Activated T-cell treated with anti-CD3 and anti-CD28 coated beads, Interleukin-2, amount 50 U/mL, for 24 hours (primary cell): ENCODE measurements at places on chromosomes 1 and 21.

GRCh38 chr1:101002551-101002950 is 23.0 kb downstream of the DPH5 start:
- H3K27ac ChIP-seq, result no peak overlapping the region
- no peak overlapping the region for H3K4me3 ChIP-seq
- peaks cover 83% of the 10 kb centered on the region for H3K36me3 ChIP-seq
- peaks cover 61% of the 10 kb centered on the region for H3K4me1 ChIP-seq

- no peak overlapping the region for H3K27ac ChIP-seq
- no peaks in the 10 kb centered on the region for H3K27me3 ChIP-seq
- DNase-seq, result no peak
- H3K4me3 ChIP-seq, result no peak overlapping the region
- no peaks in the 10 kb centered on the region for H3K4me1 ChIP-seq
Measured at GRCh38 chr1:170758992-170759391, 95.1 kb downstream of the PRRX1 start.

GRCh38 chr1:117659550-117660270 is 53.9 kb downstream of the TENT5C start:
- no peak overlapping the region for H3K4me3 ChIP-seq
- H3K36me3 ChIP-seq, result peaks cover 1% of the 10 kb centered on the region
- H3K27me3 ChIP-seq, result peaks cover 2% of the 10 kb centered on the region
- H3K4me1 ChIP-seq, result peaks cover 96% of the 10 kb centered on the region
- peak overlapping the region; percentile 47 for H3K27ac ChIP-seq

DNA sequence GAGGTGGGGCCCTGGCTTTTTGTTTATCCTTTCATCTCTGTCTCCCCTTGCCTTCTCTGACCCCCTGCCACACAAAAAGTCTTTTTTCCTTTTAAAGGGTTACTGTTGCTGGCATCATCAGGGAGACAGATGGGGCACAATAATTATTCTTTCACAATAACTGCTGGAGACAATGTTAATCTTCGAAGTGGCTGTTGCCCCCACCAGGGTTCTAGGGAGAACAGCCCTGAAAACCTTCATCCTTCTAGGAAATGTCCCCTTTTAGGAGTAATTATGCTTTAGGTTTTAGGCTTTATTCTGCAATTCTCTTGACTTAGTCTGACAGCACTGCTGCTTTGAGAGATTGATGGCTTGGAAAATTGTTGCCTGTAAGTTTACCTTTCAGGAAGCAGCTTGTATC is 150.0 kb downstream of the NOS1AP start:
- peaks cover 20% of the 10 kb centered on the region for H3K27me3 ChIP-seq
- no peaks in the 10 kb centered on the region for H3K36me3 ChIP-seq
- DNase-seq, result no peak
- H3K4me1 ChIP-seq, result no peaks in the 10 kb centered on the region
- H3K27ac ChIP-seq, result no peak overlapping the region

DNA sequence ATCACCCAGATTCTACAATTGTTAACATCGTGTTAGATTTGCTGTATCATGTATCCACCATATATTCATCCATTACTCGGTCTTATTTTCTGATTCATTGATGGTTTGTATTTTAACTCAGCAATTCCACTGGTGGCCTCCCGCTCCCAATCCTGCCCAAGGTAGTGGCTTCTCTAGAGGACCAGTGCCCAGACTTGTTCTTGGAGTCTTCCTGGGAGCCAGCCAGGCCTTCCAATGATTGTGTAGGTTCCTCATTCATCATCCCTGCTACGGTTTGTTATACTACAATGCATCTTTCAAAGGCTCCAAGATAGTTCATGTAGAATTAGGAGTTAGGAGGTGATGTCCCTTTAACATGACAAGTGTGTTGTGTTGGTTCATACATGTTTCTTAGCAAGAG is 451.1 kb downstream of the SETD4 start:
- H3K4me1 ChIP-seq, result no peaks in the 10 kb centered on the region
- no peaks in the 10 kb centered on the region for H3K36me3 ChIP-seq
- H3K27ac ChIP-seq, result no peak overlapping the region
- no peak overlapping the region for H3K4me3 ChIP-seq
- DNase-seq, result no peak

- no peak for DNase-seq
- H3K27ac ChIP-seq, result peak overlapping the region; percentile 97
- peaks cover 91% of the 10 kb centered on the region for H3K4me1 ChIP-seq
- H3K36me3 ChIP-seq, result peaks cover 2% of the 10 kb centered on the region
- H3K27me3 ChIP-seq, result no peaks in the 10 kb centered on the region
- H3K4me3 ChIP-seq, result peak overlapping the region; percentile 67
Measured at GRCh38 chr1:198620218-198620617, 18.6 kb upstream of the PTPRC start.

GRCh38 chr1:164660775-164661174 is 101.8 kb downstream of the PBX1 start:
- H3K4me3 ChIP-seq, result no peak overlapping the region
- no peaks in the 10 kb centered on the region for H3K27me3 ChIP-seq
- H3K36me3 ChIP-seq, result no peaks in the 10 kb centered on the region
- no peak overlapping the region for H3K27ac ChIP-seq
- H3K4me1 ChIP-seq, result peaks cover 13% of the 10 kb centered on the region
- no peak for DNase-seq

DNA sequence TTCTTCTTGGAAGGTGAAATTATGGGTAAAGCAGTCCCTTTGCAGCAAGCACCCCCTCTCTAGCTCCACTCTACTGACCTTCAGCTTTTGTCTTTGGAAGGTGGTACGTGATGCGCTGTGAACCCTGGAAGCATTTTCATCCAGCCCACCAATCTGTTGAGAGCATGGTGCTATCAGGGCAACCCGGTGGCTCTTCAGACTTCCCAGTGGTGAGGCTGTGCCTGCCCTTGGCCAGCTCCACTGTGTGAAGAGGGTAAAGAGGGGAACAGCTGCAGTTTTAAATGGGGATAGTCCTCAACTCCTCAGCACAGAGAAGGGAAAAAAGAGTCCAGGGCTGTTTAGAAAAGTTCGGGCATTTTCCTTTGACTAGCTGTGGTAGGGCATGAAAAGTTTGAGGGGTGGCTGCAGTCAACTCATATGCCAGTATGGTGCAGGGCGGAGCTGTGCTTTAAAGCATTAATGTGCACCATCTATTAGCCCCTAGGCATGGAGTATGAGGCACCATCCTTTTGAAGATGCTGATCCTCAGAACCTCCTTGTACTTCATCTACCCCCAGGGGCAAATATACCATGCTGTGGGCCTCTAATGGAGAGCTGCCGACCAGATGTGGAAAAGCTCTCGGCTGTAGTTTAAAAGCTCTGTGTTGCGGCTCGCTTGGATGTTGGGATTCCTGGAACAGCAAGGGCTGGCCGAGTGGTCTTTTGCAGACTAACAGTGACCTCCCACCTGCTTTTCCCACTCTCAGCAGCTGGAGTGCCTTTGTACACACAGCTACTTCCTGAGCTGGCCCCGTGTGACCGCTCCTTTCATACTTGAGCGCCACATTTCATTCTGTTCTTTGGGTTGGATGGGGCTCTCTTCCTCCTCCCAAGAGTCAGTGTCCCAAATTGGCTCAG is 123.0 kb downstream of the PEX14 start:
- no peak for DNase-seq
- H3K27ac ChIP-seq, result no peak overlapping the region
- H3K36me3 ChIP-seq, result peaks cover 34% of the 10 kb centered on the region
- H3K4me3 ChIP-seq, result no peak overlapping the region
- H3K4me1 ChIP-seq, result no peaks in the 10 kb centered on the region

DNA sequence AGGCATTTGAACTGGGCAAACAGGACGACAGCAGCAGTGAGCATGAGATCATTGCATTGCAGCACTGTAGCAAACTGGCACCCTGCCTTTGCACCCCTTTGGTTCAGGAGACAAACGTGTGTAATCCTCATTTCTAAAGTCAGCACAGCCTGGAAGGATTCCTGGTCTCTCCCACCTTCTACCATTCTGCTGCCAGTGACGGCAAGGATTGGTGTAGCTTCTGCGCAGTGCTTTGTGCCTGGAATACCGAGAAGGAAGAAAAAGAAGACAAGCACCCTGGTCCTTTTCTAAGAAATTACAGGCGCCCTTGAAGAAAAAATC is 805.3 kb downstream of the USP25 start:
- no peak overlapping the region for H3K4me3 ChIP-seq
- H3K27ac ChIP-seq, result no peak overlapping the region
- no peaks in the 10 kb centered on the region for H3K36me3 ChIP-seq
- no peak for DNase-seq
- no peaks in the 10 kb centered on the region for H3K4me1 ChIP-seq
- no peaks in the 10 kb centered on the region for H3K27me3 ChIP-seq

GRCh38 chr1:101004670-101005069 is 20.9 kb downstream of the DPH5 start:
- no peak for DNase-seq
- no peak overlapping the region for H3K4me3 ChIP-seq

DNA sequence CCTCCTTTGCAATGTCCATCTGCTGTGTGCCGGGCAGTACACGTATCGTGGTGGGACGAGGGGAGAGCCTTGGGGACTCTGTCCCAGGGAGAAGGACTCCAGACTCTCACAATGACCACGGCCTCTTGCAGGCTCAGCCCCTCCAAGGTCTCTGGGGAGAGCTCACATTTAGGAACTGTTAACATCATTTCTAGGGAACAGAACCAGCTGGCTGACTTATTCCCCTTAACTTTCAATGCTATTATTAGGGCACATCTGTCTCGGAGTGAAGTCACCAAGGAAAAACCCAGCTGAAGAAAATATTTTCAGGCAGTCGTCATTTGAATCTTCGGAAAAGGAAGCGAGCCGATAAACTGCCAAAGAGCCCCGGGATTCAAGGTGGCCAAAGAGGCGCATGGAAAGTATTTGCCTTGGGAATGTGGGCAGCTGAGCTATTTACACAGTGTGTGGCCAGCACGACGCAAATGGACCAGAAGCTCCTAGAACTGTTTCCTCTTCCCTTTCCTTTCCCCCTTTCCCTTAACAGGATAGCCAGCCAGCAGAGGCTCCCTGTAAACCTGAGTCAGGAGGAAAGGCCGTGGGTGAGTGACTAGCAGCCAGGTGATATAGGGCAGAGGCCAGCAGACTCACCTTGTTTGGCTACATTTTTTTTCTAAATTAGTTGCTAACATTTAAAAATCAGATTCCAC is 74.5 kb downstream of the ITPKB start:
- H3K36me3 ChIP-seq, result peaks cover 37% of the 10 kb centered on the region
- no peaks in the 10 kb centered on the region for H3K27me3 ChIP-seq
- H3K27ac ChIP-seq, result peak overlapping the region; percentile 95
- no peak for DNase-seq

DNA sequence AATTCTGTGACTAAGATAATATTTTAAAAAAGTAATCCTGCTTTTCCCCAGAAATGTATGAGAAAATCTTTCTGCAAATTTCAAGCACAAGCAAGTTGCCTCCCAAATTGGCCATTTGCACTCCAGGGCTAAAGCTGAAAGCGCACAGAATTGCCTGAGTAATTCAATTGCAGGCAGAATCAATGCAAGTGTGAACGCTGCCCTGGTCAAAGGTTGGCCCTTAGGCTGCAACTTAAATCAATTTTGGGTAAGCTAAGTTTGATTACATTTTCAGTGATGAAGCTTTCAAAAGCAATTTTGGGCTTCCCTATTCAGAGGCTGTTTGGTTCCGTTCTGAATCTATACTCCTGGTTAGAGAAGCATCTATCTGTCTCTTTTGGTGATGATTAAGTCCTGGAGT is 501.8 kb upstream of the ZRANB2 start:
- DNase-seq, result no peak
- no peak overlapping the region for H3K27ac ChIP-seq
- H3K4me3 ChIP-seq, result no peak overlapping the region
- no peaks in the 10 kb centered on the region for H3K36me3 ChIP-seq

DNA sequence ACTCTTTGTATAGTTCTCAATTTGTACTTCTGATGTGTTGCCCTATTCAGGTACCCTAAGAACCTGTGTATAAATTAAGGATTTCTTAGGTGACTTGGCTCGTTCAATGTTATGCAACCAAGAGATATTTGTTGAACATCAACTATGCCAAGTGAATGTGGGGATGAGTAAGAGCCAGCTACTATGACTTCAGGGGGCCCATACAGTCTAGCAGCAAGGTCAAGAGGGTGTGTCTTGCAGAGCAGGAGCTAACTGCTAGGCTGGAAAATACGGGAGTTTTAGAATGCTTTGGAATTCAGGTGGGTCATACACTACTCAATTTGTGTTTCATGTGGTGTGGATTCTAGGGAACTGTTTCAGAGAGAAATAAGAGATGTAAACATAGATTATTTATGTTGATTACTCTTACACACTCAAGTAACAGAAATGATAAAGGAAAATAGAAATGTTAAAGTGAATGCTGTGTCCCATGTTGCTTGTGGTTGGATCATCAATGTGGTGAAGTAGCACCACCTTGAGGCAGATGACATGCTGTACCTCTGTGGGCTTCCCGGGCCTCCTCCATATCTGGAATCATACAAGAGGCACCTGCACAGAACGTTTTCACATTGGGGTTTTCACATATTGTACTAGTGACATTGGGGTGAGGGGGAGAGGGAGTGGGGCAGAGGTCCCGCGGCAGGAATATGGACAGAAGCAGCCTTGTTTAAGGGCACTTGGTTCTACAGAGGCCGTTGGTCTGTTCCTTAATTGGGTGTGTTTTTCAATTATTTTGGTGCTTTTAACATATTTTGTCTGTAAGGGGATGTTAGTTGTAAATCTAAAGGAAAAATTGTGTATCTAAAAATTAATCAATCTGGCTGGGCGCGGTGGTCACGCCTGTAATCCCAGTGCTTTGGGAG is 12.4 kb downstream of the ARPC5 start:
- peaks cover 18% of the 10 kb centered on the region for H3K4me1 ChIP-seq
- H3K27ac ChIP-seq, result peak overlapping the region; percentile 76
- no peaks in the 10 kb centered on the region for H3K27me3 ChIP-seq

DNA sequence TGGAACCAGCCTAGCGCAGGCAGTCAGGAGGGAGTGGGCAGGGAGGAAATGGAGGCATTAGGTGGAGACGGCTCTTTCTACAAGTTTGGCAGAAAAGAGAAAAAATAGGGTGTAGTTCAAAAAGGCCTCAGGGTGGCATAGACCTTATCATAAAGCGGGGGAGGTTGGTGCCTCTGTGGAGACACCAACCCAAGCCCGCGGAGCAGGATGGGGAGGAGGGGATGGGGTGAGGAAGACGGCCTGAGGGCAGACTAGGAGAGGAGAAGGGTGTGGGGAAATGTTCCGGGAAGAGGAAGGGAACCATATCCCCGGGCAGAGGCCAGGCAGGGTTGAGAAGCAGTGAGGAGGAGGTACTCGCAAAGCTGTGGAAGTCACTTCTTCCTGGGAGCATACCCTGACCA is 17.4 kb upstream of the SHE start:
- no peaks in the 10 kb centered on the region for H3K36me3 ChIP-seq
- H3K27me3 ChIP-seq, result peaks cover 7% of the 10 kb centered on the region
- peaks cover 3% of the 10 kb centered on the region for H3K4me1 ChIP-seq
- DNase-seq, result no peak
- H3K4me3 ChIP-seq, result no peak overlapping the region
- H3K27ac ChIP-seq, result no peak overlapping the region

DNA sequence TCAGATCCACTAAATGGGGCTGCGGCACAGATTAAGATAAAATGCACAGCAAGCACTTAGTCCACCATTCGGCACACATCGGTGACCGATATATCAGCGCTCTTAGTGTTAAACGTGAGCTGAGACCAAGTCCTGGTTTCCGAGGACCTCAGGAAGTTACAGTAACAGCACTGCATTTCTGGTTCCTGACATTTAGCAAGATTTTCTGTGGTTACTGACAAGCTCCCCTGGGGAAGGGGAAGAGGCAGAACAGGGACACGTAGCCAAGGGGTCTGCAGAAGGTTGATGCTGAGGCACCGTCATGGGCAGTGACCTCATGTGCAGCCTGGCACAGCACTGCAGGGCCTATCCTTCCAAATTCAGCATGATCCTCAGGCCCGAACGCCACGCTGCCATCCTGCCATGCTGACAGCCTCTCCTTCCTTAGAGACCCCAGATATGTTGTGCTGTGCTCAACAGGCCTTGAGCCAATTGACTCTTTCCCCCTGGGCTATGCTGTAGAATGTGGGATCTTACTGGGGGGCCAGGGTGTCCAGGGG is 13.4 kb upstream of the PEF1 start:
- H3K36me3 ChIP-seq, result no peaks in the 10 kb centered on the region
- H3K27me3 ChIP-seq, result peaks cover 1% of the 10 kb centered on the region
- DNase-seq, result no peak
- no peak overlapping the region for H3K27ac ChIP-seq
- H3K4me1 ChIP-seq, result no peaks in the 10 kb centered on the region
